Liver (tissue), 10 donors: ENCODE measurements at places on chromosomes 2 and 18. TPM values are rescaled to one million over a fixed set of nuclear protein-coding genes. Genes with fewer than 3 reads are reported as not detected.

GRCh38 chr18:70046207-70046606 is 98.5 kb upstream of the CD226 start:
- DNase-seq: no peak

- DNase-seq: no peak
These were observed 48.9 kb upstream of the NABP1 start for GRCh38 chr2:191629001-191629453.

The TFPI gene
- 152 TPM for total RNA-seq

- DNase-seq: no peak
These were observed 518.5 kb downstream of the TSN start for GRCh38 chr2:122273785-122274419.

The CYTIP gene
- total RNA-seq: 5.5 TPM

- DNase-seq: no peak
These were observed 36.8 kb downstream of the GPC1 start for GRCh38 chr2:240472078-240472790.

DNA sequence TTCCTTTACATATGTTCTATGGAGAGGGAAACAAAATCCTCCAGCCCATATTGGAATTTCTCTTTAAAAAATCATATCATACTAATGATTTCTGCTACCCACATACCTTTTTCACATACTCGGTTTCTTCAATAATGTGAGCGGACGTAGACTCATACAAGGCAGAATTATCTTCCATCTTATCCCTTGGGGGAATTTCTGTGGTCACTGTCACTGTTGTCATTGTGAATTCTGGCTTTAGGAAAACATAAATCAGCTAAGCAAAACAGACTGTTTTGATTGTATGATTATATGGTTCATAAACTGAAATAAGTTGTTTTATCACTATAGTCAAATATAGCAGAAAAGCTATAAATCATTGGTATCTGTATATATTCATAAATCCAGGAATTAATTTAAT is 16.7 kb downstream of the CCDC68 start:
- DNase-seq: no peak
